ENCODE measurements at places on chromosomes 13 and 19.

DNA sequence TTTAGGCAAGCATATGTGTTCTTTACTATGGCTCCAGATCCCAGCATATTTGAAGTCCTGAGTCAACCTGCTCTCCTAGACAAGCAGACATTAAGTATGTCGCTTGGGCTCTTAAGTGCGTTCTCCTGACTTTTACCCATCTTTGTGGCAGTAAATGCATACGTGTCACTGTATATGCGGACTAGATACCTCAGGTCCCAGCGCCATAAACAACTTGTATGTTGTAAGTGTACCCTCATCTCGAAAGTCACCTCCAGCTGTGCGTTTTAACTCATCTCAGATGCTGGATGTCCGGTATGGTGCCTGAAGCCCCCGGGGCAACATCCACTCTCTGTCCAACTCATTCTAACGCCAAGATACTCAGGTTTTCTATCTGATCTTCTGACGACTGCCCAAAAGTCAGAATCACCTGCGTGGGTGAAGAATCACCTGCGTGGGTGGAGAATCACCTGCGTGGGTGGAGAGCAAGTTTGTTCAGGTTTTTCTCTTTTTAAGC lies 1.7 kb downstream of the PTOV1 start:
- DNase-seq: no peak

DNA sequence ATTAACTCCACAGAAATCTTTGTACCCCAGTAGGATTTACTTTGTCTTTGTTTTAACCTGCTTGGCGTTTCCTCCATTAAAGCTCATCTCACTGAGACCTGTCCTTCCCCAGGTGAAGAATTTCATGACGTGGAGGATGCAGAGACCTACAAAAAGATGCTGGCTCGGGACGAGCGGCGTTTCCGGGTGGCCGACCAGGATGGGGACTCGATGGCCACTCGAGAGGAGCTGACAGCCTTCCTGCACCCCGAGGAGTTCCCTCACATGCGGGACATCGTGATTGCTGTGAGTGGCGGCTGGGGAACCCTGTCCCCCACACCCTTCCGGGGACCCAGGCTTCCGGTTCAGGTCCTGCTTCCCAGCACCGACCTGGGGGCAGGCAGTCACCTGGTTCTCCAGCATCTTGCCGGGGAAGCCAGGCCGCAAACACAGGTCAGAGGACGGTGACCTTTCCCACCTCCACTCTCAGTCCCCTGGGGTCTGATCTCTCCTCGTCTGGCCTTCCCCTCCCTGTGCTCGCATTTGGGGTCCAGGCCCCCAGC lies 9.2 kb downstream of the RCN3 start:
- DNase-seq: no peak

GRCh38 chr13:110627761-110628476 lies 12.6 kb downstream of the NAXD start:
- no peak for DNase-seq

GRCh38 chr19:58355908-58356765 lies 2.8 kb upstream of the A1BG start:
- no peak for DNase-seq

GRCh38 chr19:10113592-10113963 lies 2.1 kb downstream of the P2RY11 start:
- no peak for DNase-seq

DNA sequence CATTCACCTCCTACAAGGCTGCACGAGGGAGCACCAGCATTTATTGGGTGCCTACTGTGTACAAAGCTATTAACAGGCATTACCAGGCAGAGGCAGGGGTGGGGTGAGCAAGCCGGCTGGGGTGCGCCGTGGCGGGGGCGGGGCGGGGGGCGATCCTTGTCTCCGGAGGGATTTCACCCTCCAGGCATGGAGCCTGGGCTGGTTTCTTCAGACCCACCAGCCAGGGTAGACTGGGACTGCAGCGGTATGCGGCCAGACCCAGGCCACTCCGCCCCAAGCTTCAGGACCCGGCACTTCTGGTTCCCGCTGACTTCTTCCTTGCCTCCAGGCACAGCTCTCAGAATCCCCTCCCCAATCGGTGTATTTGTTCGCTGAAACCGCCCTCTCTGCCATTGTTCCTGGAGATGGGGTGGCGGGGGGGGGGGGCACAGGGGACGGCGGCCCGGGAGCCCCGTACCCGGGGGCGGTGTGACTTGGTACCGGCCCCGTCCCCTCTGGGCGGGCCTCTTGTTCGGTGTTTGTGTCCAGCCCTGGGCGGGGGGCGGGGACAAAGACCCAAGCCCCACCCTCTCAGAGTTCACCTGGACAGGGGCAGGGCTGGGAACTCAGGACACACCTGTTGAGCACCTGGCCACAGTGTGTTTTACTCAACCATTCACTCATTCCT lies 14.4 kb downstream of the TJP3 start:
- DNase-seq: no peak

DNA sequence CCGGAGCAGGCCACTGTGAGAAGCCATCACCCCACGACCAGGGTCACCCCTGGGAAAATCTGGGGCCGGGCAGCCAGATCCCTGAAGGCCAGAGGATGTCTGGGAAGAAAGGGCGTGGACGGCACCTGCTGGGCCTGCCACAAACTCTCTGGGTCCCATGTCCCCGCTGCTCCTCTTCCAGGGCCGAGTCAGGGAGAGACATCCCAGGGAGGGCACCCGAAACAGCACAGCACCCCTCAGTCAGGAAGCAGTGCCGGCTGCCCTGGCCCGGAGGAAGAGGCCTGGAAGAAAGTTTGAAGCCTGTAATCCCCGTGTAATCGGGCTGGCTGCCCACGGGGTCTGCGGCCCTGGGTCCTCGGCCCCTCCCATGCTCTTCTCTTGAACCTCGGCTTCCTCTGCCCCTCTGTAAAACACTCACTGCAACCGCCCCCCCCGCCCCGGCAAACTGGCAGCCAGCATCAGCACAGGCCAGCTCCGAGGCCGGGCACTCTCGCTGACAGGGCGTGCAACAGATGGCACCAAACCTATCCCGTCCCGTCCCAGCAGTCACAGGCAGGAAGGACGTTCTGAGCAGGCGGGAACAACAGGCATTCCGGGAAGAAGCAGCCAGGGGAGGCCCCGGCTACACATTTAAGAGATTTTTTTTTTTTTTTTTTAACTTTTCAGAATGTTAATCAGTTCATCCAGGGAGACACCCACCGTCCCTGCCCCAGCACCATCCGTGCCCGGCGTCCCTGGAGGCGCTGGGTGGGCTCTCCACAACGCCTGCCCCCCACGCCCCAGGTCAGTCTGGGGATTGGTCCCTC lies 1.5 kb downstream of the SBNO2 start:
- no peak for DNase-seq

DNA sequence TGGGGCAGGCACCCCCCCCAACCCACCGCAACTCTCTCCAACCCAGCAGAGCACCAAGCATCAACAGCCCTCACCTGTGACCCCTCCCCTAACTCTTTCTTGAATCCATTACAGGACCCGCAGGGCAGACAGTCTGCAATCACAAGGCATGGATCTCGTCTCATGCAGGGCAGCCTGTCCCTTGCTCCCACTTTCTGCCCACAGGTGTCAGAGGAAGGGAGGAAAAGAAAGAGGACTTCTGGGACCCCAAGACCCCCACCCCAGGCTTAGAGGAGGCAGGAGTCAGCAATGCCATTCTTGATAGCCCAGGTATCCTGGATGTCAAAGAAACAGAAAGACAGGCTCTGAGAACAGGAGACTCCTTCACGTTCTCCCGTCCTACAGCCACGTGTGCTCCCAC lies 47.4 kb upstream of the TUBGCP3 start:
- DNase-seq: no peak

DNA sequence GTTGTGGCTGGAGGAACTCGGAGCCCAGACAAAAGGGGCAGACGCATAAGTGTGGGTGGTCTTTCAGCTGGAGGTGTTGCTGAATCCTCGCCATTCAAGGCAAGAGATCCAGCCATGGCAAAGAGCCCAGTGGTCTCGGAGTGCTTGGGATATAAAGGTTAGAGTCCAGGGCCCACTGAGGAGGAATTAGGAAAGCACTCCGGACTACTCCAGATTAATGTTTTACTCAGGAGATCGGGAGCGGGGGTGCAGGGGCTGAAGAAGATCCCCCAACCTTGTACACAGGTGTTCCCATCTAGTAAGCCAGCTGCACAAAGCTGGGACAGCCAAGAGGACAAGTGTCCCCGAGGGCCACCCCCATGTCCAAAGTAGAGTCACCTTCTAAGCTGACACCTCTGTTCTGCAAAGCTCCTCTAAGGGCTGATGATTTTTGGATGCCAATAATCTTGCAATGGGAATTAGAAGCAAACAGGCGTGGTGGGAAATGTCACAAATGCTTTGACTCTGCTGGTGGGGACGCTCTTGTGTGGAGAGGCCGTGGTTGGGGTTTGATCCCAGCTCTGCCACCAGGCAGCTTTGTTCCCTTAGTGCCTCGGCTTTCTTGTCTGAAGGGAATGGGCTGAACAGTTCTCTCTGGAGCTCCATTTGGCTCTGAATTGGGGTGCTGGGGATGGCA lies 194.3 kb upstream of the SOX1 start:
- DNase-seq: no peak

DNA sequence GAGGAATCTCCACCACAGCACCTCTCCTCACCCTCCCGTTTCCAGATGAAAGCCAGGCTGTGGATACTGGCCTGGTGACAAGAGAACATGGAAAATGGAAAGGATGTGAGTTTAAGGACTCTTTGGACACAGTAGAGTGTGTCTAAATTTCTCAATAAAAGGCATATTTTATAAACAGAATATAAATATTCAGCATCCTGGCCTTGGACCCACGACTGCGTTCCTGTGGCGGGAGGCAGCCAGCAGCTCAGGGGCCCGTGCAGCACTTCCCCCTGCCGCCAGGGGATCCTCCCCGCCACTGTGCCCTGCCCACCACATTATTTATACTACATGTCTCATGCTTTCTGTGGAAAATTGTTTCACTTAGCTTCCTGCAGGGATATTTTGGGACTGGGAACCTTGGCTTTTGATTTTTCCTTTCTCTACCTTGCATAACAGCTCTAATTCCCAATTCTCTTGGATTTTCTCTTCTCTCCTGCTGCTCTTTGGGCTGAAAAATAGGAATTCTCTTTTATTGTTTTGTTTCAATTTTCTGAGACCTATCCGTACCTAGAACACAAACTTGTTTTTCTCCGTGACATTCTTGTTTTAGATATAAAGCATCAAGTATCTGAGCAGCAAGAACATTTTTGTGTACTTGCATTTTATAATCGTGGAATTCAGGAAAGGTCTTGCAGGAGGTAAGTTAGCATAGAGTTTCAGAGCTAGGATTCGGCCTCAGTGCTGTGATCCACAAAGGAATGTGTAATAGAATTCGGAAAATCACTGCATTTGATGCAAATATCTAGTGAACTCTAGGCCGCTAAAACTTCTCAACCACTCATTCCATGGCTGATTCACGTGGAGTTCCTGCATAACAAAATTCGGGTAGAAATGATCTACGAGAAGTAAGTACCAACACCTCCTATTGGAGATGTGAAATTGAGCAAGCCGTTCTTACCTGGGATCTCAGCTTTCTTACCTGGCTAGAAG lies 107.7 kb upstream of the SPATA13 start:
- no peak for DNase-seq

DNA sequence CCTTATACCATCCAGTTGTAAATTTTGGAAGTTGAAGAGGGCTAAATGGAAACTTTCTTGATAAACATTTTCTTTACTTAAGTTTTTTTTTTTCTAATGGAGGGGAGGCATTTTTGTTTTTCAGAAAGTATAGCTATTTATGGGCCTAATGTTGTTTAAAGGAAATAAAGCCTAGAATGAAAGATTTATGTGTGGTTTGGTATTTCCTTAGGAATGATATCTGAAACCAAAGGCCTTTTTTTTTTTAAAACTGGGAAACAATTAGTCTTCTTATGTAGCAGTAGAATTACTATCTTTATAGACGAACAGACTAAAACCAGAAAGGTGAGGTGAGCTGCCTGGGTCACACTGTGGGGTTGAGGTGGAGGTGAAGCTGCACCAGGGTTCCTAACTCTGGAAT lies 80.1 kb downstream of the ESD start:
- no peak for DNase-seq

DNA sequence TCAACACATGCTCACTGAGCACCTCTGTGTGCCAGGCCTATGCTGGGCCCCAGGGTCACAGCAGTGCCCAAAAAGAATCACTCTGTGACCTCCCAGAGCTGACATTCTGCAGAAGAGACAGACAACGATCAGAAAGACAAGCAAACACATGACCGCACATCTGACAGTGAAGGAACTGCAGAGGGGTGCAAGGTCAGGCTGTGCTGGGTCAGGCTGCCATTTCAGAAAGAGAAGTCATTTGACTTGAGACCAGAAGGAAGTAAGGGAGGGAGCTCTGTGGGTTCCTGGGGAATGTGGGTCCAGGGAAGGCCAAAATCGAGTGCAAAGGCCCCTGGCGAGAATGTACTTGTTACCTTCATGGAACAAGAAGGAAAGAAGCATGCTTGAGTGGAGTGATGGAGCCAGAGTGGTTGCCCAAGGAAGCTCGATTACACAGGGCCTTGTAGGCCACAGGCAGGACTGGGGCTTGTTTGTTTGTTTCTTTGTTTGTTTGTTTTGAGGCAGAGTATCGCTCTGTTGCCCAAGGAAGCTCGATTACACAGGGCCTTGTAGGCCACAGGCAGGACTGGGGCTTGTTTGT lies 11.4 kb upstream of the CD22 start:
- no peak for DNase-seq

- no peak for DNase-seq
Measured at GRCh38 chr13:45209229-45209628, 8.4 kb upstream of the KCTD4 start.

- no peak for DNase-seq
Measured at GRCh38 chr19:39199025-39199424, 2.3 kb downstream of the NCCRP1 start.

DNA sequence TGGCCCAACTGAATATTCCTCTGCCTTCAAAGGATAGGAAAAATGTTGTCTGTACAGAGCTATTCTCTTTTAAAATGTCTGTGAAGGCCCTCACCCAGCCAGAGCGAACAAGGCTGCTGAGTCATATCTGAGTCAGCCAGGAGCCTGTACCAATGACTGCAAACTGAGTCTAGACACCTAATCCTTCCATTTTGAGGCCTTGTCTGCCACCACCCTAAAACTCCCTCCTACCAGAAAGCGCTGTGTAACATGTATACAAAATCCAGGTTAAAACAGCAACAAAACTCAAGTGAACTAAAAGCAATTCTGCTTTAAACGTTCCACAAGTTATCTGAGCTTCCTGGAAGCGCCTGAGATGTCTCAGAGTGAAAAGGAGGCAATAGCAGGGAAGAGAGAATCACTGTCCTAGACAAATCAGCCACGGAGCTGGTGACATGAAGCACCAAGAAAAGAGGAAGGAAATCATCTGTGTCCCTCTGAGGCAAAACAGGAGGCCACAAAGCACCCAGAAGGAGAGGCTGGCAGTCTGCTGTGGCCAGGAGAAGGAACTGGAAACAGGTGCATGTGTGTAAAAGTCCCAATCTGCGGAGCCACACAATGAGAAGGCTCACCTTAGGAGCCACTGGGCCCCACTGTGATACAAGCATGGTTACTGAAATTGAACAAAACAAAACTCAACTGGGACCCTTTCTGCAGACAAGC lies 10.2 kb downstream of the DHRS12 start:
- no peak for DNase-seq

GRCh38 chr19:16385821-16386220 lies 61.2 kb downstream of the KLF2 start:
- no peak for DNase-seq

GRCh38 chr19:16112778-16113177 lies 1.1 kb downstream of the RAB8A start:
- no peak for DNase-seq

- DNase-seq: no peak
Measured at GRCh38 chr19:48445256-48445605, 552 bp upstream of the GRWD1 start.

All from activated CD4-positive, CD25-positive, alpha-beta regulatory T cell treated with anti-CD3 and anti-CD28 coated beads, Interleukin-2, amount 50 U/mL, for 16 hours (primary cell).